ENCODE measurements at places on chromosomes 3 and 15.

GRCh38 chr3:122728756-122729514 is 48.3 kb downstream of the PARP14 start:
- no peak for DNase-seq

- DNase-seq = no peak
Measured at GRCh38 chr3:196378146-196378841, 40.1 kb upstream of the TM4SF19 start.

DNA sequence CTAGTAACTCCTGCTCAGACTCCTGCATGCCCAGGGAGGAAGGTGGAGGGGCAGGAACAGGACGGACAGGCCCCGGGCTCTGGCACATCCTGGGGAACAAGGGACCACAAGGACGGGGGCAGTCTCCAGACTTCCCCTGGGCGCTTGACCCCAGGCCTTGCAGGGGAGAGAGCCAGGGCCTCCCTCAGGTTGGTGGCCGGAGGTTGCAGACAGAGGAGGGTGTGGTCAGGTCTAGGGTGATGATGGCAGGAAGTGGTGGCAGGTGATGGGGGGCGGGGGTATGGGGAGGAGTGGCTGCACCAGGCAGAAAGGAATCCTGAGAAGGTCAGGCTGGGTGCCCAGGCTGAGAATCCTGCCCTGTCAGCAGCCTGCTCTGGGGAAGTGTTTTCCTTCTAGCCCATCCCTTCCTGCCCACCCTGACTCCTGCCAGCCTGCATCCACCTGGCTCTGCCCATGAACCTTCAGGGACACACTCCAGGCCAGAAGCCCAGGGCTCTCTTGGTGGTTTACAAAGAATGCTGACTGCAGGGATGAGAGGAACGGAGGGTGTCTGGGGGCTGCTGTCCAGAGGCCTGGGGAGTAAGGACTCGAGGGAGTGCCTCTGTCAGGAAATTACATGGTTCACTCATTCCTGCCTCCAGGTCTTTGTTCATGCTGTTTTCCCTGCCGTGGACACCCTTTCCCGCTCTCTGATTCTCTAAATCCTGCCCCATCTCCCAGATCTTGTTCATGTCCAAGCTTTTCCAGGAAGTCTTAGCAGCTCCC is 15.8 kb downstream of the LOXL1 start:
- DNase-seq = no peak

- DNase-seq = no peak
Measured at GRCh38 chr3:30548600-30548999, 57.8 kb upstream of the TGFBR2 start.

DNA sequence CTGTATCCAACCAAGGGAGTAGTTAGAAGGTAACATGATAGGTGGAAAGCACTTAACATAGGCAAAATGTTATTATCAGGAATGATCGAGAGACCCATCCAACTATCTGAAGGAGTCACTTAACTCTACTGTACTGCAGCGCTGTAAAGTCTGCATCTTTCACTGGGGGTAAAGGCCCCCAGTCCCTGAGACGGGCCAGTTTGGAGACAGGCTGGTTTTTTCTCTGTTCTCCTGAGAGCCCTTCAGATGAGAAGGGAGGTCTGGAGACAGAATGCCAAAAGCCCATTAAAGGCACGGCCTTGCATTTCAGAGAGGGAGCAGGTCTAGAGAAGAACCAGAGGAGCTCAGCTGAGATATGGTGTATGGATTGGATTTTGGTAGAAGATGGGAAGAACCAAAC is 71.3 kb upstream of the CGNL1 start:
- no peak for DNase-seq

DNA sequence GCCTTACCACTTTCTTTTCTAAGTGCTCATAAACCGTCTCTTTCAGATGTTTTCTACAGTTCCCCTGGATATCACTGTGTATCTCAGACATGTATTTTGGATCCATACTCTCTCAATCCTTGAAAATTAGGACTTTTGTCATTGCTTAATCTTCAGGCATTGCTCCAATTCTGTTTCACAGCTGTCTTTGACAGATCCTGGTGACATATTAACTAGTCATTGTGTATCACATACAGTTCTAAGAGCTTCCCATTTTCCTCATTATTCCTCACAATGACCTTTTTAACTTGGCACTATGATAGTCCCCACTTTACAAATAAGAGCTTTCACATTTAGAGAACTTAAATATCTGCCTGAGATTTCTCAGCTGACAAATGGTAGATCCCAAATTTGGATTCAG is 151.7 kb downstream of the CLSTN2 start:
- no peak for DNase-seq

DNA sequence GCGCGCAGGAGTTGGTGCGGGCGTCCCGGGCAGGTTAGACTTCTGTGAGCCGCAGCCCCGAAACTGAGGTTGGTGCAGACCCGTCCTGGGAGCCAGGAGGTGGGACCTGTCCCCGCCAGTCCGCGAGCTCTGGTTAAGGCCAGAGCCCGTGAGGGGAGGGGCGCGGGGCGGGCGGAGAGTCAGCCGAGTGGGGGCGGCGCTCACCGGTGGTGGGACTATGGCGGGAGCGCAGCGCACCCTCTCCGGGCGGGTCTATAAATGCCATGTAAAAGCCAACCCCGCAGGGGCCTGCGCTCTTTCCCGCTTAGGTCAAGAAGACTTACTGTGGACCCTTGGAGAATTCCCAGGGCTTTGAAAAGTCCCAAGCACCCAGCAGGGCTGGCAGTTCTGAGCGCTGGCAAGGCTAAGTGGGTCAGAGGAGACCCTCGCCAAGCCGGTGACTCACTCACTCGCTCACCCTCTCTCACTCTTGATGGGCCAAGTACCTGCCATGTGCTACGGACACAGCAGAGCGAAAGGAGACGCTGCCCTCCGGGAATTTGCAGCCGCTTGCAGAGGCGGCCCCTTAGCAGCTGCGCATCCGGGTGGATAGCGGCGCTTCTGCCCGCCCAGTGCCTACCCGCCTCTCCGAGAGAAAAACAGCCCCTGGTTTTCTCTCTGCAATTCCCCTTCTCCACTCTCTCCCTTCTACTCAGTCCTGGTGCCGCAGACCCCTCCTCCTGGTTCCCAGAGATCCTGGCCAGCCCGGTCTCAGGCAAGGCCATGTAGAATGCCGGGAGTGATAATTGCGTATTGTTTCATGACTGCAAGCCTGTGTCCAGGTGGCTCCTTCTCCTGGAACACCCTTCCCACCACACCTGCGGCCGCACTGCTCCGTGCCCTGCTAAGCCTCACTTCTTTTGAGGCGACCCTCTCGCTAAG is at the start of gene ALDH1L1:
TSS of gene ALDH1L1 (minus strand) at position 110 of the 921 bp plus-strand sequence. CDS start 19,607 bp downstream, outside the sequence.
- peak; percentile 35 for DNase-seq

DNA sequence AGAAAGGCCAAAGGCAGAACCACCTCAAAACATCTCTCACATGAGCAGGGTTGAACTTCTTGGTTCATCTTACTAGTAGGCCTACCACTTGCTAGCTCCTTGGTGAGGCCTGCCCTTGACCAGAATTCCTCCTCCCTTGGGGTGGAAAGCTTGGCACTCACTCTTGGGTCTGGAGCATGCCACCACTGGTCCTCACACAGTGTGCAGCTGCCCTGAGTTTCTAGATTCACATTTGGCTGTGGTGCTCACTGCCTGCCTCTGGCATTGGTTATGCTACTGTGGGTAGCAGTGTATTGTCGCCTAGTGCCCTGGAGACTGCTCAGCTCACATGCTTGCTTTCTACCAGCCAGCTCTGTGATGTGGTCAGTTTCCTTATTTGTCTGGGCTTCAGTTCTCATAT is 23.7 kb downstream of the OXNAD1 start:
- DNase-seq = no peak

DNA sequence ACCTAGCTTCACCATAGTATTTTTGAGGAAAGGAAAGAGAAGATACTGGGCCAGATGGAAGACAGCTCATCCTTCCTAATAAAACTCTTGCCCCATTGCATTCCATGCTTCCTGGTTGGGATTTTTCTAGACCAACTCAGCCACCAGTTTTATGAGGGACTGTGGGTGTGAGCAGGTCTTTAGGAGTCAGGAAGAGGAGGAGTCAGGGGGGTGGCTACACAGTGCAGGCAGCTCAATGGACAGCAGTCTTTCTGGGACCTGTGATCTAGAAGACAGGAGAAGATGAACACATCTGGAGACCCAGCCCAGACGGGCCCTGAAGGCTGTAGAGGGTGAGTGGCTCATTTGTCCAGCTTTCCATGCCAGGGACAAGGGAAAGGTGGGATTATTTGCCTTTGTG is at the start of gene NOX5:
TSS of gene NOX5 (plus strand) at position 242 of the 400 bp plus-strand sequence. CDS start at position 283, 41 bp downstream.
- no peak for DNase-seq

- no peak for DNase-seq
Measured at GRCh38 chr3:170397685-170398084, 21.0 kb upstream of the CLDN11 start.

DNA sequence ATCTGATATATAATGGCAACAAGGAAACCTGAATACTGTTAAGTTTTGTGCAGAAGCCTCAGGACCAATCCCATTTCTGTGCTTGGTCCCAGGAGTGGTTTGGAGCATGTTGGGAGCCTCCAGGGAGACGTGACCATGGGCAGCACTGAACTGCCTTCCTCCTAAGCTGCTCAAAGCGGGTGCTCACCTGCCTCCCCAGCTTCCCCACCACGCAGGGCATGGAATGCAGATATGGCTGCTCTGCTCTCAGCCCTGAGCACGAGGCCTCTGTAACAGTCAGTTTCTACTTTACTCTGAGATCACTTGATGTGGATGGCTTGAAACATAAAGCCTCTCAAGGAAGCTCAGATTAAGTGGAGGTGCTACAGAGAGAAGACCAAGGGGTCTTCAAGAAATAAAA is 49.3 kb downstream of the MESD start:
- DNase-seq = no peak

GRCh38 chr3:23438657-23439056 is 235.5 kb downstream of the UBE2E2 start:
- DNase-seq = no peak

DNA sequence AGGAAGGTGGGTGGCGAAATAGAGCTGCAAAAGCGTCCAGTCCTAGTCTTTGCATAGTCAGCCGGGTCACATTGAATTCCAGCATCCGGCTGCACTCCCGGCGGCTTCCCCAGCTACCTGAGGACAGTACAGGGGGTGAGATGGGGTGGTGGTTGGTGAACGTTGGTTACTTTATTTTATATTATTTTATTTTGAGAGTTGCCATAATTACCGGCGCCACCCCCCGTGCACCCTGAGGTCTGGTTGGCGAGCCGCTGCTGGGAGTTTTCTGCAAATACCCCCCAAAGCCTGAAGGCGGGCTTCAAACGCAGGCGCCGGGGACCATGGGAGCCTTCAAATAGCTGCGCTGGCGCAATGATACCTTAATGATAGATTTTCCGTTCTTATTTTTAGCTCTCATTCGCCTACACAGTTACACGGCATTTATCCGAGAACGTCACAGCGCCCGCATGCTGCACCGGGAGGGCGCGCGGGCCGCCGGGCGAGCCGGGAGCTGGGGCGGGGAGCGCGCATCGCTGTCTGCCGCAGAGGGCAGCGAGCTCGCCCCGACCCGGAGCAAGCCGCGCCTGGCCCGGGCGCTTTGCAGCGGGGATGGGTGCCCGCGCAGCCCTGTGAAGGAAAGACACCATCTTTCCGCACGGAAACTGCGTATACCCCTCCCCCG is 756 bp upstream of the RASGRF1 start:
- peak; percentile 7 for DNase-seq

- DNase-seq = no peak
Measured at GRCh38 chr15:96421178-96421601, 90.7 kb downstream of the NR2F2 start.

DNA sequence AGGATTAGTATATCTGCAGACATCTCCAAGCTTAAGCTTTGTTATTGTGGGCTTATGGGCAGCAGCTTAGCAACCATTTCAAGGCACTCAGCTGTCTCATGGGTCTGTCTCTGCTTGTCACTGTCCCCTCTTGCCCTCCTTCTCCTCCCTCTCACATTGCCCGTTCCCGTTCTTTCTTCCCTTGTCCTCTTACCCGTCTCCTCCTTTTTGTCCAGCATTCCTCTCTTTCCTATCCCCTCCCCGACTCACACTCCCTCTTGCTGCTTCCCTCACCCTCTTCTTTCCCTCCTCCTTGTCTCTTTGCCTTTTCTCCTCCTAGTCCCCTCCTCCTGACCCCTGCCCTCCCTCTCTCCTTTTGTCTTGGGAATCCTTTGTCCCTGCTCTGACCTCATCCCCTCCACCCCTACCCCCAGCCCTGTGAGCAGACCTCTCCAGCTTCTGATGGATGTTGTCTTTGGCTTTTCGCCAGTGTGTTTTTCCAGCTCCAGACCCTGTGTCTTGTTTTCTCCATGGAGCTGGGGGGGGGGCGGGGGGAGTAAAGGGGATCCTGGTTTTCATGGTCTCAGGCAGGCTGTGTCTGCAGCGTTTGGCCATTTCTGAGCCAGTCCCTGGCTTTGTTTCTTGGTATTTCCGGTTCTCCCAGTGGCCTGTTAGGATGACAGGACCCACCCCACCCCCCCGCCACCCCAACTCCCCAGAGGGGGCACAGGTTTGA is 47.9 kb upstream of the TRAK1 start:
- DNase-seq = no peak

GRCh38 chr3:168476360-168476980 is 380.7 kb upstream of the GOLIM4 start:
- no peak for DNase-seq

DNA sequence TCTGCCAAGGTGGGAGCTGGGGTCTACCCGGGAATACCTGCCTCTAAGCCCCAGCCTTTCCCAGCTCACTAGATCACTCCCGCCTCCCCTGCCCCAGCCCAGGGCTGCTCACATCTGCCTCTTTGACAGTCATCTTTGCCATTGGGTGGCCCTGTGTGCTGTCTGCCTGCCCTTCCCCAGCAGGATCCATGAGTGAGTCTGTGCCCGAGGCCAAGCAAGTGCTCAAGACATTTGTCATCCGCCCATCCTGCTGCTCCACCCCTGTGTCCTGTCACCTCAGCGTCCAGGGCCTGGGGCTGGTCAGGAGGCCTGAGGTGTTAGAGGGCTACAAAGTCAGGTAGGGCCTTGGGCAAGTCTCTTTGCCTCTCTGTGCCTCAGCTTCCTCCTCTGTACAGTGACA is 89.4 kb downstream of the LSM3 start:
- no peak for DNase-seq

- DNase-seq = no peak
Measured at GRCh38 chr3:195731356-195731905, 10.7 kb downstream of the MUC20 start.

DNA sequence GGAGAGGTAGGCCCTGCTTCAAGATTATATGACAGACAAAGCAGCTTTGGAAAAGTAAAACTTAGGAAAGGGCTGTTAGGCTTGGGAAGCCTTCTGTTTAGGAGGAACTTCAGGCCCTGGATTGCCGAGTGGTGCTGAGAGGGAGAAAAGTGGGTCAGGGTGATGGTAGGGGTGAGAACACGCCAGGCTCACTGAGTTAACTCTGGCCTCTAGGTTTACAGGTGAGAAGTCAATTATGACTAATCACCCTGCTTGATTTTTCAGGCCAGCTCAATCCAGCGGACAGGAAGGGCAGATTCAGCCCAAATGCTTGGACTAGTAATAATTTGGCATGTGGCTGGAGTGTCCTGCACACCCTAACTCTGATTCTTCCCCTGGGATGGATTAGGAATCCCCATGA is 365.1 kb upstream of the LMCD1 start:
- no peak for DNase-seq

Data from right lung (tissue), 10 donors.